ENCODE measurements at places on chromosomes 3 and 15.

DNA sequence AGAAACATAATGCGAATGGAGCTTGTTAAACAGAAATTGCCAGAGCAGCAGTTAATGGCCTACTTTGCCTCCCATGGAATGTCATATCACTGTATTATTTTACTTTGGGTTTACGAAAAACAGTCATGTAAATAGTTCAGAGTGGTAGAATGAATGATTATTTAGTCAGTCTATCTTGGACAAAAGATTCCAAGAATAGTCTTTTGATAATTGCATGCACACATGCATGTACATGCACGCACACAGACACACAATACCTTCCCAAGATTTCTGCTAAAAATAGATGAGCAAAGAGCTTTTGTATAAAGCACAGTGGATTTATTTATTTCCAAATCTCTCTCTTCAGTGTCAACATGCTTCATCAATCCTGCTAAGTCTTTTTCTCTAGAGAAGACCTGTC is 800.7 kb downstream of the DIPK2A start:
- no peak for DNase-seq

DNA sequence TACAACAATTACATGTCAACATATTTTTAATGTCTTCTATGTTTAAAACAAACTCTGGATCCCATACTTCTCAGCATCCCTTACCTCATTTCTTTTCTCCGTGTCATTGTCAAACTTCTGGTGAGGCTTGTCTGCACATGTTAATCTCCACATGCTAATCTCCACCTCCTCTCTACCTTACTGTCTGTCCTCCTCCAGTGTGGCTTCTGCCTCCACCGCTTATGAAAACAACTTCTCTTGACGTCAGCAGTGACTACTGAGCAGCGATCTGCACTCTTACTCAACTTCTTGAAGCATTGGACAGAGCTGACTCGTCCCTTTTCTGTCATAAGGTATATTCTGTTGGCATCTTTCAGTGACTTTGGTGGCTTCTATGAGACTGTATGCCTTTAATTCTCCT is 338.2 kb upstream of the THRB start:
- DNase-seq, result no peak

- DNase-seq, result no peak
These were observed 534.1 kb upstream of the KCNMB2 start for GRCh38 chr3:178002113-178002512.

DNA sequence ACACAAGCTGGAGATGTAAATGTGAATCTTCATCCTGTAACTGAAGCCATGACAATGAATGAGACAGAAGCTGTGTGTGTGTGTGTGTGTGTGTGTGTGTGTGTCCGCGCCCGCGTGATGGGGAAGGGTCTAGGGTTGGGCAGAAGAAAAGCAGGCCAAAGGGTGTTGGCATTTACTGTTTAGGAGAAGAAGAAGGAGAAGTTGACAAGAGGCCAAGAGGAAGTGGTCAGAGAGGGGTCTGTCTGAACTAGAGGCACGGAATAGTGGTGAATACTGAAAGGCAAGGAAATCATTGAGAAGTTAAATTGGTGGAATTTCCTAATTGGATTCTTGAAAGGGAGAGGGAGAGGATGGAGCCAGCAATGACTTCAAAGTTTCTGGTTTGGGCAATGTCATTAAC is 5.6 kb upstream of the NCEH1 start:
- DNase-seq, result no peak

DNA sequence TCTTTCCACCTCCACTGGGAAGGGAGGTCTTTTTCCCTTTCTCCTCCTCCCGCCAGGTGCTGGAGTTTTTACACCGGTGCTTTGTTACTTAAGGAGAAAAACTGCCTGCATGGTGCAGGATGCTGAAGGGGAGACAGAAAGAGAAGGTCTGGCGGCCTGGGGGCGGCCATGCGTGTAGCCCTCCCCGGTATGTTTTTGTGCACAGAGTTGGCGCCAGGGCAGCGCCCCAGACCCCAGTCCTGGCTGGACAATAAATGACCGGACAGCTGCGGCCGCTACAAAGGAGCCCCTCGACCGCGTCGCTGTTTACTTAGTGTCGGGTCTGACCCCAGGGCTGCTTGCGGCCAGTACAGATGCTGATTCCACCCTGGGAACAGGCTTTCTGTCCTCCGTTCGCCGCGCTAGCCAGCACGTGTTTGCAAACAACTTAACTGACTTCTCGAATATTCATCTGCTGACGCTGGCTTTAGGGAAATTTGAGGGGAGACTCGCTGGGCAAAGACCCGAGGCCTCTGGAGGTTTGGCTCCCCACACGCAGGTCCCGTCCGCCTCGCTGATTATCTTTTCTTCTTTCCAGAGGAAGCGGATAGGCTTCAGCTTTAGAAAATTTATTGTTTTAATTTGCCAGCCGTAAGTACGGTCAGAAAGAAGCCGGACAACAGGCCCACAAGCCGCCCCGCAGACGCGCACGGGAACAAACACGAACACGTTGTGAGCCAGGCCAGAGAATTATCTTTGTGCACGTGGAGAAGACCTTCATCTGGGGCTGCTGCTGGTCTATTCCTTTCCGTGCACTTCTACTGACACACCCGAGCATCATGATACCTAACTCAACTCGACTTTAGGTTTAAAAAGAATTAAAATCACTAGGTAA is 46.9 kb downstream of the ZIC4 start:
- DNase-seq, result no peak

- no peak for DNase-seq
These were observed 451 bp downstream of the ONECUT1 start for GRCh38 chr15:52789601-52790168.

DNA sequence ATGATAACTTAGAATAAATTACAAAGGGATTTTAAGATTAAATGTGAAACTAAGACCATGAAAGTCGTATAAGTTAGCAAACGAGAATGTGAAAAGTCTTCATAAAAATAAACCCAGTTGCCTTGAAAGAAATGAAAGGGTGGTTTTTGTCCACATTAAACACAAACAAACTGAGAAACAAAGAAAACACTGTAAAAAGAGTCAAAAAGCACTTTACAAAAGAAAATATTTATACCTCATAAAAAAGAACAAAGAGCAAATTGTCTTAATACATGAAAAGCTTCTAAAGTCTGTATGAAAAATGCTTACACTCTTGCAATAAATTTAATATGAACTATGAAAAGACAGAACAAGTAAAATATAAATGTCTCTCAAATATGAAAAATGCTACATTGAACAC is 865.9 kb upstream of the CADM2 start:
- DNase-seq, result no peak

GRCh38 chr3:18445401-18446148 is 20.4 kb upstream of the SATB1 start:
- DNase-seq, result no peak
